AG04449 (cell line): ENCODE measurements at places on chromosomes 3 and 15.

DNA sequence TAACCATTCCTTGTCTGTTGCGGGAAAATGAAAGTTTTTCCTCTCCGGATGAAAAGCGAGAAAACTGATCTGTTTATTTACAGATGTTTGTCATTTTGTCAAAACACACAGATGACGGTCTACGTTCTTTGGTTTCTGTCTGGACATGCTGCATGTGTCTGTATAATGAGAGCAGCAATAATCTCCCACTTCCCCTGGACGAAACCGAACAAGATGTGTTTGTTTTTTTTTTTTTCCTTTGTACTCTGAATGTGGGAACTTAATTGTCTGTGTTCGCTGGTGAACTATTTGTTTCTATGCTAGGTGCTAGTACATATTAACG is 33.6 kb downstream of the PTPRG start:
- no peak for DNase-seq

GRCh38 chr3:197302696-197303341 is 4.4 kb upstream of the DLG1 start:
- DNase-seq, result no peak

DNA sequence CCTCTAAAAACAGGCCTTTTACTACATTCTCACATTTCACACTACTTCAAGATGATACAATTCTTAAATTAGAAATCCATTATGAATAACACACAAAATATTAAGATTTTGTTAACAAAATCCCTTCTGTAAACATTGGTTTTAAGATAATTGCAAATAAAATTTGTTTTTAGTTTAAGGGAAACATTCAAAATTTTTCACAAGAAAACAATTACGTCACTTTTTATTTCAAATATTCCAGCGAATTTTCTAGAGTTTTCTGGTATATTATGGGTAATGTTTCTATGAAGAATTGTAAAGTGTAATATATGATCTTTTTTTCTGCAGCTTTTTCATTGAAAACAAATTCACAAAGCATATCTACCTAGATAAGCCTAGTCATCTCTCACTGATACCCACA is 5.9 kb downstream of the ARPP21 start:
- no peak for DNase-seq

- no peak for DNase-seq
Observed at GRCh38 chr15:70390723-70391122, 293.0 kb upstream of the TLE3 start.

GRCh38 chr3:2921903-2922302 is 188.3 kb downstream of the IL5RA start:
- no peak for DNase-seq

GRCh38 chr3:160403028-160403545 is 3.6 kb downstream of the SMC4 start:
- no peak for DNase-seq

DNA sequence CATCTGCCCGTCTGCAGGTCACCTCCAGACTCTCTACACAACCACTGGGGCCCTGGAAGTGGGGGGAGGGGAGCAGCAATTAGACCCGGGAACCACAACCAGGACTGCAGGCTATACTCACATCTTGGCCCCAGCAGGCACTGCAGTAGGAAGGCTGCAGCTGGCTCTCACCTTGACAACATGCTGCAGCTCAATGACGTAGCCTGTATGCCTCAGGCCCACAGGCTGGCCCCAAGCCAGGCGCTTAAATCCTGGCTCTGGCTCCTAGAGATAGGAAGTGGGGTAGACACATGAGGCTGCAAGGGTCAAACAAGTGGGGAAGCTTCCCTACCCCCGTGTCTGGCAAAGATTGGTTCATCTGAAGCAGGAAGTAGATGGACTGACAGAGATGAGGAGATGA is 4.6 kb upstream of the QRICH1 start:
- DNase-seq, result no peak

- DNase-seq, result peak; percentile 98
Observed at GRCh38 chr3:112653209-112653871, 12.4 kb upstream of the CCDC80 start.

DNA sequence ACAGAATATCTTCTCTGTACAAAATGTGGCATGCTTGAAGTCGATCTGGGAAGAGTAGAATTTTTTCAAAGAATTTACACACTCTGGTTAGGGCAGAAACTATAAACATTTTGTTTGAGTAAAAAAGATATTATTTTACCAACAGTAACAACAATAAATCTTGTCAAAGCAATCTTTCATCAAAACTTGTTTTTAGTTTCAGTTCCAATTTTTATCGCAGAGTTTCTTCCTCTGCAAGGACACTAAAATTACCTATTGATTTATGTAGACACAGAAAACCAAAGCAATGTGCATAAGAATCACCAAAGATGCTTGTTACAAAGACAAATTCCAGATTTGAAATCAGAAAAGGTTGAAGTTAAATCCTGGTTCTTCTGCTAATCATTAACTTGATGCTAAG is 61.9 kb downstream of the CGGBP1 start:
- DNase-seq, result no peak

GRCh38 chr3:177811835-177812234 is 614.6 kb upstream of the TBL1XR1 start:
- no peak for DNase-seq

DNA sequence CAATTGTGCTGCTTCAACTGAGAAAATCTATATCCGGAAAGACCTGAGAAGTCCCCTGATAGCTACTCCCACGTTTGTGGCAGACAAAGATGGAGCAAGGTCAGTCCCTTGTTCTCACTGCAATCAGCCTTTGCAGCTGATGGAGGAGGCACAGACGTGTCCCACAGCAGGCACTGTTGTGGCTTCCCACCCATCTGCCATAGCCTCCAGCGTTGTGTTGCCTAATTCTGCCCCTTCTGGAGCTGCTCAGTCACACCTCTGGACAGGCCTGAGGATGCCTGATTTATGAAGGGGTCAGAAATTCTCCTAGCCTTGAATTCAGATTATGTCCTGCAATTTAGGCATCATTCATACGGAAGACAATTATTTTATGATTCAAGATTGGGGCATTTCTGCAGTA is 41.9 kb downstream of the MRPS25 start:
- no peak for DNase-seq

DNA sequence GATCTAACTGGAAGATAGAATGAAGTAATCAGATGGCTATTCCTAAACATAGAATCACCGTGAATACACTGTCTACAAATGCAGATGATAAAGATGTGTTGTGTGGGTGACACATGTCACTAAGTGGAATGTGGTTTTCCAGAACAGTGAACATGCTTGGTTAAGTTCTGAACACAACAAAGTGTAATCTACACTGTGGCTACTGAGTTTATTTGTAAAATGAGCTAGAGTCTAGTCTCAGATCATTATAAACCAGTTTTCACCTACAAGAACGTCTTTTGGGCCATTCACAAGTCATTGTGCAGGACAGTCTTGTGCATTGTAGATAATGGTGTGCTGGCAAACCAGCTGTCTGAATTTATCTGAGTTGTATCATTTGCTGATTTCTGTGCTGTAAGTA is 35.3 kb downstream of the OXNAD1 start:
- no peak for DNase-seq

DNA sequence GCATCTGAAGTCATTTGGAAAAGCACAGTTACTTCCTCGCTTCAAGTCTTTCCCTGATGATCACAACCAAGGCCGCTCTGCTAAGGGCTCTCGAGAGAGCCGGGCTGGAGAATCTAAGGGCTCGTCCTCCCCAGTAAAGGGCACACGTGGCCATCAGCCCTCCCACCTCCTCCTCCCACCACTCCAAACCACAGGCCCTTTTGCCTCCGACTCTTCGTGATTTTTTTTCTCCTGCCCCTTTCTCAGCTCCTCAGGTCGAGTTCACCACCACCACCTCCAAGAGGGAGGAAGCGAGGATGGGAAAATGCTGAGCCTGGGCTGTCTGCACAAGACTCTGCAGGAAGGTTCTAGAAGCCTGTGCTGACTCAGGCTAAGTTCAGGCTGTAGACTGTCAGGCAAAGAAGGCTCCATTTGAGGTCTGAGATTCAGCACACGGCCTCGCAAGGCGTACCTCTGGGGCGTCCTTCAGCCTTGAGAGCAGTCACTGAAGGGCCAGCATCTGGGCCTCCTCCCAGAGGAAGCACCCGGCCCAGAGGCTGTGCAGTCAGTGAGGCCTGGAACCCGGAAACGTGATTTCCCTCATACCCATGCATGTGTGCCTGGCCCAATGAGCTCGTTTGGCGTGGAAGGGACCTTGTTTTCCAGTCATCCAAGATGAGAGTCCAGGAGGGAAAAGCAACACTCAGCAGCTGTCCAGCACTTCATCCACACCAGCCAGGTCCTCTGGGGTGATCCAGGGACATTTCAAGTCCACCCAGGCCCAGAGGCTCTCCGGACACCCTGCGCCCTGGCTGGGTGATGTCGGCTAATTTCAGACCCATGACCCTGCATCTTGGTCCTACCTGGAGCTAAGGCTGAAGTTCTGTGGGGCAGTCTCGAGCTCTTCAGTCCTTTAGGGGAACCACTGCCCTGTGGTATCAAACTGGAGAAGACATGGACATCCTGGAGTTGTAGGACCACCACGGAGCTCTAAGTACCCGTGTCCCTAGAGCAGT is 196.8 kb downstream of the XXYLT1 start:
- DNase-seq, result no peak

GRCh38 chr3:54660714-54661132 is 267.1 kb downstream of the LRTM1 start:
- no peak for DNase-seq

GRCh38 chr15:40192942-40193341 is 32.1 kb downstream of the BUB1B start:
- DNase-seq, result peak; percentile 9

- no peak for DNase-seq
Observed at GRCh38 chr3:4712109-4712508, 219.0 kb downstream of the ITPR1 start.

DNA sequence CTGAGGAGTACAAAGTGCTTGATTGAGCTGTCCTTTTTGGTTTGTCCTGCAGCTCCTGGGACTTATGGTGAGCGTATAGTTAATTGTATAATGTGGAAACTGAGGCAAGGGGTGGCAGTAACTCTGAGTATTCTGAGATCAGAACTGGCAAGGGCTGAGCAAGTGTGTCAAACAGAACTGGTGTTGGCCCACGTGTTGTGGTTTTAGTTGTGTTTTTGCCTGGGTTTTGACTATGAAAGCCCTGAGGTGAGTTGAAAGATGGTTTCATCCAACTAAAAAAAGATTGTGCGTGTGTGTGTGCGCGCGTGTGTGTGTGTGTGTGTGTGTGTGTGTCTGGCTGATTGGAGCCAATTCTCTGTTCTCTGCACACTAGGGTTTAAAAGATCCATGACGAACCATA is 154.1 kb downstream of the EDEM1 start:
- DNase-seq, result no peak
